ENCODE measurements at places on chromosomes 2 and 18.

DNA sequence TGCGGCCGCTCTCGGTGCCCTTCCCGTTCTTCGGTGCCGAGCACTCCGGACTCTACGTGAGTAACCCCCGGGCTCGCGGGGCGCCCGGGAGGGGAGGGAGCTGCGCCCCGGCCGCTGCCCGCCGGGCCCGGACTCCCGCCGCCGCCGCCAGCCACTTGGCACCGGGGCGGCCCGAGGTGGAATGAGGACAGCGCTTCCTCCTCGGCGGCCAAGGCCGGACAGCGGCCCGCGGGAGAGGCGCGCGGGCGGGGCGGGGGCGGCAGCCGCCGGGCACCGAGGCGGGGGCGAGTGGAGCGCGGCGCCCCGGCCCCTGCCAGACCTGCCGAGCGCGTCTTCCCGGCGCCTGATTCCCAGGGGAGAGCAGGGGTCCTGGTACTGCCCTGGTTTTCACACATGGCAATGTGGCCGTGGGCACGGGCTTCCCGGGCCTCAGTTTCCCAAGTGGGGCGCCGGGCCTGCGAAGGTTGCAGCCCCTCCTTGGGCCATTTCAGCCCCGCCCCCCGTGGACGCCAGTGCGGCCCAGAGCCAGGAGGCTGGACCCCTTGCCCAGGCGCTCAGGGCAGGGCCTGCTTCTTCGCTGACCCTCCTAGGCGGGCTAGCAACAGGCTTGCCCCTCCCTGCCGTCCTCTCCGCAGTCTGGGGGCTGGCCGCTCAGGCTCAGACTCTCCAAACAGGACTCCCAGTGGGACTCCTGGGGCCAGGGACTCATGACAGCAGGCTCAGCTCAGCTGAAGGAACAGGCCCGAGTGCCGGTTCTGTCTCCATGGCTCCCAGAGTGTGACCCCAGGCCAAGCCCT is 775 bp downstream of the SNED1 start:
- DNase-seq = no peak

GRCh38 chr2:111669928-111670695 is 213.9 kb downstream of the ANAPC1 start:
- DNase-seq = no peak

DNA sequence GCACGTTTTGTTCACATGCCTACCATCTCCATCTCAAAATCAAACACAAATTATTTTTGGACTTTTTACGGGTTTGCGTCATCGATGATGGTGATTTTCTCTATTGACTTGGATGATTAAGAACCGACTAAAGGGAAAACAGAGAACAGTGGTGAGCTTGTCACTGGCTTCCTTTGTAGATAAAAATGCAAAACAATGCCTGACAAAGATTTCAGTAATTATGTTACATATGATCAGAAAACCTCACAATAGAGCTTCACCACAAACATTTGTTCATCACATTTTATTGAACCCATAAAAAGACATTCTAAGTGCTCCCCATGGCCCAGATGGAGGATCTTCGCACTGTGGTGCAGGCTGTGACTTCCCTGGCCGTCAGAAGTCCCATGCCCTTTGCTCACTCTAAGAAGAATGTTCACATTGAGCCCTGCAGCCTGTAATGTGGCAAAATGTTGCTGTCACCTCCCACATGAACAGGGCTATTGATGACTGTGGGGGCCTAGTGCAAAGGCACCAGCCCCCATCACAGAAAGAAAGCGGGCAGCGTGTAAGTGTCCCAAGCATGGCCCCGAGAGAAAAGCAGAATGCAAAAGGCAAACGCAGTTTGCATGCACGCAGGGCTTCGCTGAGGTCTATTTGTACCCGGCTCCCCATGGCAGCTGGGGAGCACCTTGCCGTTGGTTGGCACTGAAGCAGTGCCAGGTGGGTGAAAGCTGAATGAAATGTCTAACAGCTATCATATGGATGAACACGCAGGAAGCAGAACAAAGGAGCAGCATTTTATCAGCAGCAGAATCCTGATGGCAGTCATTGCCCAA is 60.6 kb downstream of the BCL2 start:
- DNase-seq = no peak

GRCh38 chr2:122748552-122749011 is 993.1 kb downstream of the TSN start:
- no peak for DNase-seq

GRCh38 chr2:78439122-78439521 is 586.4 kb upstream of the REG3G start:
- DNase-seq = no peak

DNA sequence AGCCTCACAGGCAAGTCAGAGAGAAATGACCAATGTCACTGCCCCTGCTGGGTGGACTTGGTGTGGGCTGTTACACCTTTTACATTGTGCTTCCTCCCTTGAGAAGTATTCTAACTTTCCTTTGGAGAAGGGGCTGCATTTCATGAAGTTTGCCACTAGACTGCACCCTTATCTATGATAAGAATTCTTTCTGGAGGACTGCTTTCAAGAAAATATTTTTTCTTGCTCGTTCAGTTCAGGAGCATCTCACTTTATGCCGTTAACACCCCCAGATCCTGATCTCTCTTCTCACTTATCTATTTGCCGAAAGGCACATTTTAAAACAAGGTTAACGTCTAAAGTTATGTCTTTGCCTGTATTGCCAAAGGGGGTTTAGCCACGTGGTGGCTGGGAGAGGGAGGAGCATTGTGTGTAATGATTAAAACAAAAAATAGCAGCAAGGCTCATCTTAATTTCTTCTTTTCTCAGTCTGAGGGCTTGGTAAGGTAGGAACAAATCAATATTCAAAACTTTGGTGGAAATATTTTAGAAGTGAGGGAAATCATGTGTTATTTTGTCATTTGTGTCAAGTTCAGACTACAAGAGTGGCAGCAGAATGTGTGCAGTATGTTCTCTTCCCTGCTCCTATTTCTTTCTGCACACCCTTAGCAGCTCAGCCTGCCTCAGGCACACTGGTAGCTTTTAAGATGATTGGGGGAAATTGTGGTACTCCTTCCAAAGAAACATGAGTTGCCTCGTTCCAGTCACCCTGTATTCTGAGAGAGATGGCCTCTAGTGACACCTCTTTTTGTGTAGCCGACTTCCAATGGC is 1.6 kb upstream of the IGFBP5 start:
- no peak for DNase-seq

Measured in globus pallidus (tissue), 1 donor.